Bladder microvascular endothelial cell (primary cell): ENCODE measurements at places on chromosomes 2 and 18. TPM values are rescaled to one million over a fixed set of nuclear protein-coding genes. Genes with fewer than 3 reads are reported as not detected.

SPP2 gene
- total RNA-seq: not detected in 2 replicates

GALNT3 gene
- total RNA-seq: 0.49 TPM in 1 of 2 replicates, not detected in the other

GNLY gene
- not detected in 2 replicates for total RNA-seq

HADHA gene
- total RNA-seq: 142 and 186 TPM in 2 replicates

RGPD6 gene
- 25.9 and 55.1 TPM in 2 replicates for total RNA-seq
